ENCODE measurements at places on chromosomes 3 and 15.

GRCh38 chr15:69794645-69795469 is 302.9 kb downstream of the TLE3 start:
- no peak for DNase-seq

- no peak for DNase-seq
Measured at GRCh38 chr3:177610686-177611633, 413.7 kb upstream of the TBL1XR1 start.

- peak; percentile 34 for DNase-seq
Measured at GRCh38 chr15:38613085-38613484, 48.5 kb upstream of the RASGRP1 start.

GRCh38 chr3:134630506-134630905 is 20.3 kb downstream of the KY start:
- DNase-seq: no peak

DNA sequence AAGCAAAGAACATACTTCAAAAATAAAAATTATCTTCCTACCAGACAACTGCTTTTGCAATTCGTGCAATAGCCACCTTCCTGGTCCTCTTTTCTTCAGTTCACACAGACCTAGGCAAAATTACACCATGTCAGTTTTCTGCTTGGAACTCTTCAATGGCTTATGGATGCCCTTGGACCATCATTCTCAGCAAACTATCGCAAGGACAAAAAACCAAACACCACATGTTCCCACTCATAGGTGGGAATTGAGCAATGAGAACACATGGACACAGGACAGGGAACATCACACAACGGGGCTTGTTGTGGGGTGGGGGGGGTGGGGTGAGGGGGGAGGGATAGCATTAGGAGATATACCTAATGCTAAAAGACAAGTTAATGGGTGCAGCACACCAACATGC is 29.2 kb upstream of the PLSCR5 start:
- no peak for DNase-seq

DNA sequence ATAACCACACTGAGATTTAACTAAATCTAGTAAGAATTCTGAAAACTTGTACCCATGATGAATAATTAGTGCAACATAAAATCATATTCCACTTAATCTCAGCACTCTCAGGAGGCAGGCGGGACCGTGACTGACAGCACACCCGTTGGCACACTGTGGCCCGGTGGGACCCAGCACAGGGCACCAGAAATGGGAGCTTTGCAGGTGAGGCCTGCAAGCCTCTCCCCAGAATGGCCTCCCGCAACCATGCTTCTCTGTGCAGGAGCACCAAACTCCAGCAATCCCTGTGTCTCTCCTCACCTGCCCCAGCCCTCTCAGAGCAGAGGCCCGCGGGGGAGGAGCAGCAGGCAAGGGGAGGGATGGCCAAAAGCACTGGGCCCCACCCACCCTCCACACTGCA is 31.5 kb upstream of the OCA2 start:
- DNase-seq: no peak

- no peak for DNase-seq
Measured at GRCh38 chr3:99119385-99119784, 217.9 kb upstream of the DCBLD2 start.

DNA sequence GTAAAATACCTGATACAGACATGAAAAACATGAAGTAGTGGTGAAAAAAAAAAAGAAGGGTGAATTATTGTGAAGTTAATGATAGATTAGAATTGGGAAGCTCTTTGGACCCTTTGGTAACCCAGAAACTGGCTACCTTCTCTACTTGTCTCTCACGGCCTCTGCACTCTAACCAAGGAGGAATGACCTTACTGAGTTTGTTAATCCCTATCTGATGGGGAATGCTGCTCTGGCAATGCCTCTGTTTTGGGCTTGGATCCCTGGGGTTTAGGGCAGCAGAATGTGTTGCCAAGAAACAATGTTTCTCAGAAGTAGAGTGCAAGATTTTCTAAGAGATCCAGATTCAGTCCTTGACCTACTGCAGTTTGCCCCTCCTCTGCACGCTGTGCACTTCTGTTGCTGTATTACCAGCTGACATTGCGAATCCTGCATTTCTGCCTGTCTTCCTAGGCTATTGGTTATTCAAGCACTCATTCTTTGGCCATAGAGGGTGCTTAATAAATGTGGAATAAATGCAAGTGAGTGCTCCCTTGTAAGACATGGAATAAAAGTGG is 49.2 kb upstream of the MAP3K13 start:
- DNase-seq: no peak

DNA sequence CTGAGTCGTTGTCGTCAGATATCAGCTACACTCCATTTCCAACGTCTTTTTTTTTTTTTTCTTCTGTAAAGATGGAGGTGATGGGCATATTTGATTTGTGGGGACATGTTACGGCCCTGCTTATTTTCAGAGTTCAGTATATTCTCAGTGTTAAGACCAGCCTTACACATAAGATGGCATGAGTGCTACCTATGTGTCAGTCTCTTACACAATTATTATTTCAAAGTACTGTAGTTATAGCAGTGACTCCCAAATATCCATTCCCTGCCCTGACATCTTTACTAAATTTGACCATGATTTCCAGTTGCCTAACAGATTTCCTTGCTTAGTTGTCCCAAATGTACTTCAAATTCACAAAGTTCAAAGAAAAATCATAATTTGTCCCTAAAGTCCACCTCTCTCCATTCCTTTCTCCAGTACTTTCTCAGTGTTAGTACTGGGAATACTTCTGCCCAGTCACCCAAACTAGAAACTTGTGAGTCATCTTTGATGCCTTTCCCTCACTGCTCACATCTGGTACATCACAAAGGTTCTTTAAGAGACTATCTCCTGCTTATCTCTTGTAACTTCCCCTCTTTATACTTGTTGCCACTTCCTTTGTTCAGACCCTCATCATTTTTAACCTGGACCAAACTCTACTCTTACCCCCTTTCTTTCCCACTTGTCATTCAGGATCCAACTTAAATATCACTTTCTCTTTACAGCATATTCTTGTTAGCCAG is 67.0 kb downstream of the ZNF609 start:
- no peak for DNase-seq

DNA sequence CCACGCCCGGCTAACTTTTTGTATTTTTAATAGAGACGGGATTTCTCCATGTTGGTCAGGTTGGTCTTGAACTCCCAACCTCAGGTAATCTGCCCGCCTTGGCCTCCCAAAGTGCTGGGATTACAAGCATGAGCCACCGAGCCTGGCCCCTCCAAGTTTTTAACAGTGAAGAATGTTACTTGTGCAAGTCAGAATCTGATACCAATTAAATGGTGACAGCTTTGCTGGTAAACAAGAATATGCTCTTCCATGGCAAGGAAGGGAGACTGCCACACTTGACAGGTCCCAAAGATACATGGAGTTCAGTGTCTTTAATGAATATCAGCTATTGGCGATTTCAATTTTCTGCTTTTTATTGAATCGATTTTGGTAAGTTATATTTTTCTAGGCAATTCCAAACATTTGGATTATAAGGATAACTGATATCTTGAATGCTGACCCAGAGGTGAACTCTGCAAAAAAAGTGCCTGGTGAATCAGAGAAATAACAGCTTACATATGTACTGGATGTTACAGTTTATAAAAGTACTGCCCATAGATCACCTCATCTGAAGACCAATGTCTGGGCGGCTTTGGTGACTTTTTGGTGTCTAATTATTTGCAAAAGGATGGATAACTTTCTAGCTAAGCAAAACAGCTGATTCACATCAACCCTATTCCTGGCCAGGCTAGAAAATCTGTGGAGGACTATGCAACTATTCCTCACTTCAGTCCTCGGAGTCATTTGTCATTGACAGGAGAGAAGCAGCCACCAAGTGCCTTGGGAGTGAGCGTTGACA is 1.2 kb downstream of the PARP16 start:
- no peak for DNase-seq

DNA sequence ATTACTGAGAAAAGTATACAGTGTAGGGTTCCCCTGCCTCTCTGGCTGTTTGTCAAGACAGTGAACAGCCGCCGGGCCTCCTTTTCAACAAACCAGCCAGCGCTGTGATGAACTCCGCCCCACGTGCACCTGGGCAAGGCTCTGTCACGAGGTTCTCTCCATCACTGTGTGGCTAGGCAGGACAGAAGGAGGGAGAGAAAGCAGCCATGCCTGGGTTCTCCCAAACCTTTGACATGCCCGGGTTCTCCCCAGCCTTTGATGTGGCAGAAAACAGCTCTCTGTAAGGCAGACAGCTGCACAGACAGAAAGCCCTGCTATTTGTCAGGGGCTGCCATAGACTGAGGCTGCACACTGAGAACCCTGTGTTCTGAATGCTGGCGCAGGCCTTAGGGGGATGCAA is 101.4 kb upstream of the TRPM1 start:
- no peak for DNase-seq

DNA sequence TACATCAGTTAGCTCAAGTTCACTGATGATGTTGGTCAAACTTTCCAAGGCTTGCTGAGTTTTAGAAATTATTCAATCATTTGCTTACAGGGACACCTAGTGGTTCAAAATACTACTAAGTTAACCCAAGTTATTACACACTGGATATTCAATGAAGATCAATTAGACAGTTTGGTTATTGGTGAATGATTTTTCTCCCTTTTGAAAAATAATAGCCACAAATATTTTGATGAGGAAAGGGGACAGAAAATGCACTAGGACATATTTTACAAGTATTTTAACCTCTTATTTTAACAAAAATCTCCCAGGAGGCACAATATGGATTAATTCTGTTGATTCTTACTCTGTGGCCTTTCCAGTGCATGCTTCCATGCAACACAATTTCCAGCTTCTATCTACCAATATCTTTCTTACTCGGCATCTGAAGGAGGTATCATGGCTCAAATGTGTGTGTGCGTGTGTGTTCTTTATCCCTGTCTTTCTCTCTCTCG is 20.1 kb upstream of the GOLGA6L2 start:
- DNase-seq: no peak

- DNase-seq: no peak
Measured at GRCh38 chr3:41583014-41583413, 378.9 kb downstream of the ULK4 start.

DNA sequence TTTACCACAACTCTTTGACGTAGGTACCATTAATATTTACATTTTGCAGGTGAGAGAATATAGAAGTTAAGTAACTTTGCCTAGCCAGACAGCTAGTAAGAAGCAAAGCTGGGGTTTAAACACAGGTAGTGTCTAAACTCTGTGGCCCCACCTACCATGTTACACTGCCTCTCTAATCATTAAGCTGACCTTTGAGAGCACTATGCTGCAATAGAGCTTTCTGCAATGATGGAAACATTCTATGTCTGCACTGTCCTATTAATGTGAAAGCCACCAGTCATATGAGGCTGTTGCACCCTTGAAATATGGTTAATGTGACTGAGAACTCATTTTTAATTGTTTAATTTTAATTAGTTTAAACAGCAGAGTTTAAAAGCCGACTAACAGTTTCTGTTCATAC is 6.3 kb upstream of the RARB start:
- no peak for DNase-seq

DNA sequence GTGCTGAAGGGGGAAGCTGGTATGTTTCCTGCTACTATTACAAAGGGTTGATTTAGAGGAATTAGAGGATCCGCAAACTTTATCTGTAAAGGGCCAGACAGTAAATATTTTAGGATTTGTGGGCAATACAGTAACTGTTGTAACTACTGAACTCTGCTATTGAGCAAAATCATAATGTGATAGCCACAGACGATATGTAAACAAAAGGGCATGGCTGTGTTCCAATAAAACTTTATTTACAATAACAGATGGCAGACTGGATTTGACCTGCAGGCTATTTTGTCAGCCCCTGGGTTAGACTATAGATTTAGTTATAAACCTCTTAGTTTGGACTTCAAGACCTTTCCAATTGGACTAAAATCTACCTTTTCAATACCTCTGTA is 27.8 kb upstream of the KCNMB2 start:
- DNase-seq: no peak

DNA sequence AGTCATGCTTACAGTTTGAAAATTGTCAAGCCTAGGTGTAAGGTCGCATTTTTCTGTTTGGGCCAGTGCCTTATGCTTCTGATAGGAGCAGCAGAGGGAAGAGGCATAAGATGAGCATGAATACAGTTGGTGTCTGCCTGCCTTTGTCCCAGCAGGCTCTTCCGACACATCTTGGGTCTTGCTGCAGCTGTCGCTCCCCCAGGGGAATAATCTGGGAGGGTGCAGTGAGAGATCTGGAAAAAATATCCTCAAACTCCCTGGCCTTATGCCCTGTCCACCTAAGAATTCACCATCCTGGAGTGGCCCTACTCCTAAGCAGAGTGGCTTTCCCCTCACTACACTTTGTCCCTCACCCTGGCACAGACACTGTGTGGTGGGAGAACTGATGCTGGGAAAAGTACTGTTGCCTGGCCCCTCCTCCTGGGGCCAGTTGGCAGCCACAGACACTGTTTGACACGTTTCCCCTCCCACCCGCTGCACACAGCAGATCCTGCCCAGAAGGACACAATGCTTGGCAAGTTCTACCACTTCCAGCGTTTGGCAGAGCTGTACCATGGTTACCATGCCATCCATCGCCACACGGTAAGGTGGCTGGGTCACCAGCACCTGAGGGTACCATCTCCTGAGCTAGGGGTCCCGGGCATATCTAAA is 21.1 kb upstream of the RHO start:
- no peak for DNase-seq

DNA sequence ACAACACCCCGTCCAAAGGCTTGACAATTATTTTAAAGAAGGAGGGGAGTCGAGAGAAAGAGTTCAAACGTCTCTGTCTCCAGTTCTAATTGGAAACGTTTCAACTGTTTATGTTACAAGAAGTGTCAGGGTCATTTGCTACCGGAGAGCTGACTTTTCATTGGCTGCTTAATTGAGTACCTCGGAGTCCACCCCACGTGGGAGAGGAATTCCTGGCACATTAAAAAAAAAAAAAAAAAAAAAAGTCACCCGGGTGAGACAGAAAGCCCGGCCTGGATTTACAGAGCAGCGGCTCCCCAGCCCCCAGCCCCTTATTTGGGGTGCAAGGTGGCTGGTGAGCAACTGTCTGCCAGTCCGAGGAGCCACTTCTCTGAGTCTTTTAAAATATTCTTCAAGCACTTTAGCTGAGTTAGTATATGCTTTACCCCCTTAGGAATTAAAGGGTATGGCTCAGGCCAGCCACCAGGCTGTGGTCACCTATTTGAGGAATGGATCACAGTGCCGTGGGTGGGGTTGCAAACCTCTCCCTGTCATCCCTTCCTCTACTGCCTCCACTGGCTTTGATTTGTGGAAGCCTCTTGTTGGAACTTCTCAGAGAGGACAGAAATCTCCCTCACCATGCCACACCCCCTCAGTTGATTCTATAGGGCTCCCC is 3.9 kb upstream of the TLE3 start:
- DNase-seq: no peak

GRCh38 chr3:177705976-177706823 is 508.9 kb upstream of the TBL1XR1 start:
- no peak for DNase-seq

GRCh38 chr3:110485389-110485788 is 586.2 kb upstream of the NECTIN3 start:
- no peak for DNase-seq

DNA sequence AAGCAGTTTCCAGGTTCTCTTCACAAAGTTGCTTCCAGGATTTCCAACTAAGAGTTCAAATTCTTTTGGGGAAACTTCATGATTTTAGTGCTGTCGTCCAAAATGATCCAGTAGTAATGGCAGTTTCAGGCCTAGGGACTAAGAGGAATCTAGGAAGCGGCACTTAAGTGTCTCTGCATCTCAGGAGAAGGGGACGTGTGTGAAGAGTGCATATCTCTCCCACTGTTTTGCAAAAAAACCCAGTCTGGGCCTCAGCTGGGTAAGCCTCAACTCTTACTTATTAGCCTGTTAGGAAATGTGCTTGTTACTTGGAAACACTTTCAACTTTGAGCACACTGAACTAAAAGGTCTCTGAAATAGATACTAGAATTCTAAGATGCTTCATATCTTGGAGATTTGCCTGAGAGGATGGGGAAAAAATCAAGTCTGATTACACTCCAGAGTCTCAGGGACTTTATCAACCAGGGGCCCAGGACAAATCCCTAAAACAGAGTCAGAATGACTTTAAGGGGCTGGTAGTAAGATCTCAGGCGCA is 81.8 kb downstream of the WDR76 start:
- no peak for DNase-seq
